Thoracic aorta (tissue), 2 donors: ENCODE measurements at places on chromosomes 11 and 22.

GRCh38 chr11:65633390-65634108 is 4.4 kb upstream of the SIPA1 start:
- no peak overlapping the region for H3K27ac ChIP-seq
- DNase-seq = no peak
- H3K36me3 ChIP-seq = peaks cover 69% of the 10 kb centered on the region
- no peaks in the 10 kb centered on the region for H3K27me3 ChIP-seq
- H3K4me1 ChIP-seq = peaks cover 12% of the 10 kb centered on the region
- no peak overlapping the region for H3K4me3 ChIP-seq

- no peaks in the 10 kb centered on the region for H3K36me3 ChIP-seq
- H3K4me1 ChIP-seq = no peaks in the 10 kb centered on the region
- no peak for DNase-seq
These were observed 67.6 kb downstream of the BARX2 start for GRCh38 chr11:129443276-129443675.

DNA sequence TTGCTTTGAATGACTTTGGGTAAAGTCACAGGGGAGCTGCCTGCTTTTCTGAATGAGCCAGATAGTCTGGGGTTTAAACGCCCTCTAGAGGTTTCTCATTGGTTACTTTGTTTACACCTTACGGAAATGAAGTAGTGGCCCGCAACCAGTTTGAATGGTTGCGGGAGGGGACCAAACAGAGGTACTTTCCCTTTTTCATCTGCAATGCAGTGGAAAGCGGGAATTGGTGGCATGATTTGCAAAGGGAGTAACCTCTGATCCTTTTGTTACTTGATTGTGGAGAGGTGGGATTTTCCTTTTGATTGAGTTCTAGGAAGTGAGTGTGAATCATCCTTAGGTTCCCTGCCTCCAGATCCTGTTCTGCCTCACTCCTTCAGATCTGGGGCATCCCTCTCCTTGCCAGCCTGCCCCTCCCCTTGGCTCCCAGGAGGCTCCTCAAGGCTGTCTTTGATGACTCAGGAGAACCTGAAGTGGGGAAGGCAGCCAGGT is 15.9 kb upstream of the GLYATL1 start:
- no peak overlapping the region for H3K4me3 ChIP-seq
- no peak overlapping the region for H3K27ac ChIP-seq
- DNase-seq = no peak
- H3K36me3 ChIP-seq = no peaks in the 10 kb centered on the region
- H3K4me1 ChIP-seq = no peaks in the 10 kb centered on the region
- H3K27me3 ChIP-seq = no peaks in the 10 kb centered on the region

- H3K36me3 ChIP-seq = no peaks in the 10 kb centered on the region
- no peak overlapping the region for H3K4me3 ChIP-seq
- no peaks in the 10 kb centered on the region for H3K4me1 ChIP-seq
These were observed 763 bp upstream of the MS4A7 start for GRCh38 chr11:60377401-60378136.

GRCh38 chr22:32571761-32572160 is 97.2 kb downstream of the FBXO7 start:
- DNase-seq = no peak
- no peak overlapping the region for H3K4me3 ChIP-seq
- H3K27me3 ChIP-seq = no peaks in the 10 kb centered on the region
- no peaks in the 10 kb centered on the region for H3K36me3 ChIP-seq

- H3K4me1 ChIP-seq = no peaks in the 10 kb centered on the region
- no peaks in the 10 kb centered on the region for H3K36me3 ChIP-seq
These were observed 50.8 kb upstream of the OR4C15 start for GRCh38 chr11:55503449-55503848.

GRCh38 chr11:64801158-64801464 is 1.9 kb downstream of the MAP4K2 start:
- H3K36me3 ChIP-seq = peaks cover 9% of the 10 kb centered on the region
- DNase-seq = no peak
- H3K4me3 ChIP-seq = no peak overlapping the region
- H3K27ac ChIP-seq = peak overlapping the region; percentile 68
- no peaks in the 10 kb centered on the region for H3K27me3 ChIP-seq
- H3K4me1 ChIP-seq = peaks cover 21% of the 10 kb centered on the region

DNA sequence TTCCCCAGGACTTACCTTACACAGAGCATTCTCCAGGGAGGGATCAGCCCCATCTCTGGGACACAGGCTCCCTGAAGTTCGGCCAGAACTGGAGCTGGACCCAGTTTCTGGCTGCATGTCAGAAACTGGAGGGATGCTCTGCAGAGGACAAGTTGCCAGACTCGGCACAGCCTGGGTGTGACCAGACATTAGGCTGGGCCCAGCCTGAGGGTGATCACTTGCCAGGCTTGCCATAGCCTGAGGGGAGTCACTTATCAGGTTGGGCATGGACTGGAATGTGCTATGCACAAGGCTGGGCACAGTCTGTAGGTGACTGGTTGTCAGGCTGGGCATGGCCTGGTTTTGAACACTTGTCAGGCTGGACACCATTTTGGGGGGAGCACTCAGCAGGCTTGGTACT is 30.7 kb upstream of the STK33 start:
- no peak for DNase-seq
- peaks cover 33% of the 10 kb centered on the region for H3K36me3 ChIP-seq
- no peaks in the 10 kb centered on the region for H3K4me1 ChIP-seq
- H3K4me3 ChIP-seq = no peak overlapping the region
- no peaks in the 10 kb centered on the region for H3K27me3 ChIP-seq
- no peak overlapping the region for H3K27ac ChIP-seq

DNA sequence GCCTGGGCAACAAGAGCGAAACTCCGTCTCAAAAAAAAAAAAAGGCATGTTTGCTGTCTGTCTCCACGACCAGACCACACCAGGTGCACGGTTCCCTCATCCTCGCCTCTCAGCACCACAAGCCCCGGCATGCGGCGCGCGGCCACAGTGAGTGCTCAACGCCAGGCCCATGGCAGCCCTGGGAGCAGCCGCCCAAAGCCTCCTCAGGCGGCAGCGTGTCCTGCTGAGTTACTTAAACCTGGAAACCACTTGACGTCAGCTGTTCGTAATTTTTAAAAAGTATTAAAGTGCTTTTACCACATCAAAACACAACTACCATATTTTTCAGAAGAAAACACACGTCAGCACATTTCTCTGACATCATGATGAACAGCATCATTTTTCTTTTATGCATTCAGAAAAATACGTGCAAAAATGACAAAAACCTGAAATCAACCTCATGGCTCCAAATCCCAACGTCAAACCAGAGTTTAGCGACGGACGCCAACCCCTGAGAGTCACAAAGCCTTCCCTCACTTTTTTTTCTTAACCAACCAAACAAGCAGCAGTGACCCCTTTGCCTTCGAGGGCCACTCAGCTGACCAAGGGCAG is 2.1 kb downstream of the DEAF1 start:
- no peak overlapping the region for H3K4me3 ChIP-seq
- no peak for DNase-seq
- peaks cover 6% of the 10 kb centered on the region for H3K36me3 ChIP-seq
- H3K27ac ChIP-seq = no peak overlapping the region
- H3K27me3 ChIP-seq = no peaks in the 10 kb centered on the region

- no peaks in the 10 kb centered on the region for H3K4me1 ChIP-seq
- H3K27ac ChIP-seq = no peak overlapping the region
- H3K36me3 ChIP-seq = peaks cover 3% of the 10 kb centered on the region
These were observed 34.8 kb downstream of the EFCAB6 start for GRCh38 chr22:43777286-43777685.

GRCh38 chr11:62708392-62708791 is 916 bp downstream of the GNG3 start:
- H3K27ac ChIP-seq = no peak overlapping the region
- peaks cover 10% of the 10 kb centered on the region for H3K36me3 ChIP-seq
- peaks cover 44% of the 10 kb centered on the region for H3K4me1 ChIP-seq

DNA sequence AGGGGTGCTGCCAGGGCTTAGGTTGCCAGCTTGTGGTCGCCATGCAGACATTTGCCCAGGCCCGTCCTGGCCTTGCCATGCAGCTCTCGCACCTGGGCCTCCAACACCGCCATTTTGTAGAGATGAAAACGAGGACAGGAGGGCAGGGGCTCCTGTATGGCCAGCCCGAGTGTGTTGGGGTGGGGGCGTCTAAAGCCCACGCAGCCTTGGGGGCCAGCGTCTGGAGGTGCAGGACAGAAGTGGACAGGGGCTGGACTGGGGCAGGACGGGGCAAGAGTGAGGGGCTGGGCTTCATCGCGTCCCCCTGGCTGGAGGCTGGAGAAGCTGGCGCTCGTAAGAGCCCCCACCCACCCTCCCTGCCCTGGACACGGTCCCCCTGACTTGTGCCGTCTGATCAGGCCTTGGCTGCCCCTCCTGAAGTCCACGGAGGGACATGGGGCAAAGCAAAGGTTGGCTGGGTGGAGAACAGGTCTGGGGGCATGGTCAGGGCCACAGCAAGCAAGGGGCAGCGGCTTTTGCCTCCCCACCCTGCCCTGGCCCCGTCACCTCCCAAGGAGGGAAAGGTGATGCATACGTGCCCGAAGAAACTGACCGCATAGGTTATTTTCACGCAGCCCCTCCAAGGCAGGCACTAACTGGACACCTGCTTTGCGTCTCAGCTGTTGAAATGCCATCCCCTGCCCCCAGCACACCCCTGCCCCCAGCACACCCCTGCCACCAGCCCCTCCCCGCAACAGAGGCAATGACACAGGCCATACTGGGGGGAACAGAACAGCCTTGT is 815 bp downstream of the TNNT3 start:
- H3K27ac ChIP-seq = no peak overlapping the region
- no peaks in the 10 kb centered on the region for H3K36me3 ChIP-seq
- H3K4me1 ChIP-seq = no peaks in the 10 kb centered on the region
- no peak for DNase-seq
- H3K27me3 ChIP-seq = no peaks in the 10 kb centered on the region
- H3K4me3 ChIP-seq = no peak overlapping the region

DNA sequence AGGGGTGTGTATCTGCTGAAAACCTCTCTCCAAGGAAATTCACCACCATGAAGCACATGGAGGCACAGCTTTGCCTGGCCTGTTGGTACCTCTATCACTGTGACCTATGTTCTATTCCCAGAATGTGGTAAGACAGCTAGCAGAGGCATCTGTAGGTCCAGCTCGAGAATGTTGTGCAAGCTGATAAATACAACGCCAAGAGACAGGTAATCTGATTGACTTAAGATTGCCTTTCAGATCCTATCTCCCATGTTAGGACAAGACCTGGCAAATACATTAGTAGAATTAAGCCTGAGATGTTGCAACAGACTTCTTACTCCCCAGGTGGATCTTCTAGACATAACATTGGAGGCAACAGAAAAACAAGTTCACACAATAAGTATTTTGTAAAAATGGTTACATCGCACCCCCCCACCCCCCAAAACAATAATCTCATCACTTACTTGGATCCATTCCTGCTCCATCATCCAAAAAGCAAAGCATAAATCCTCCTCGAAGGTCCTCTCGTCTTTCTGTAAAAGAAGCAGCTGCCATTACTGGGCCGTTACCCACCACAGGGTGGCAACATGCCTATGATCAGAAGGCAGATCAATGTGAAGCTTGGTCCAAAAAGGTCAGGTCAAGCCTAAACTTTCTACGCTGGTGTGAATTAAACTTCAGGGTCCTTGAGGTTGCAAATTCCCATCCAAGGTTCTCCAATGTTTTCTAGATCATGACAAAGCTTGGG is 18.5 kb downstream of the MORC2 start:
- H3K4me3 ChIP-seq = no peak overlapping the region
- DNase-seq = no peak
- H3K4me1 ChIP-seq = peaks cover 28% of the 10 kb centered on the region
- no peaks in the 10 kb centered on the region for H3K27me3 ChIP-seq
- peak overlapping the region; percentile 89 for H3K27ac ChIP-seq

- H3K4me1 ChIP-seq = no peaks in the 10 kb centered on the region
- no peak for DNase-seq
- H3K4me3 ChIP-seq = no peak overlapping the region
- H3K36me3 ChIP-seq = peaks cover 20% of the 10 kb centered on the region
- no peak overlapping the region for H3K27ac ChIP-seq
- H3K27me3 ChIP-seq = no peaks in the 10 kb centered on the region
These were observed 186.5 kb downstream of the DYNC2H1 start for GRCh38 chr11:103295704-103296103.

DNA sequence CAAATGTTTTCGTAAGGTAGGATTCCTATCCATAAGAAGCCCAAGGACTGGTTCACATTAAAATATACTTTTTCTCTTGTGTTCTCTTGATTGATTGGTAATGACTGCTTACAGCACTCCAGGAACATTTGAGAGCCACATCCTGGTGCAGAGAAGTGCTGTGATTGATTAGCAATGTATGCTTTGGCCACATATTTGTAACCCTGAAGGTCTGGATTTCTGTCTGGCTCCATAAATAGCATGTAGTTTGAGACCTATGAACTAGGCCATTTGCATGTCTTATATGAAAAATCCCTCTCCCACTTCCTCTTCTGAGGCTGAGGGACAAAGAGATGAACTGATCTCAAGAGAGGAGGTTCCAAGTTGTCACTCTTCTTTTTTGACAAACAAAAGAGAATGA is 49.3 kb upstream of the CD44 start:
- H3K27me3 ChIP-seq = no peaks in the 10 kb centered on the region
- H3K36me3 ChIP-seq = no peaks in the 10 kb centered on the region
- DNase-seq = no peak
- no peak overlapping the region for H3K4me3 ChIP-seq

GRCh38 chr11:23217072-23217471 is 356.8 kb upstream of the CCDC179 start:
- no peak overlapping the region for H3K27ac ChIP-seq
- H3K36me3 ChIP-seq = no peaks in the 10 kb centered on the region
- DNase-seq = no peak
- H3K4me1 ChIP-seq = no peaks in the 10 kb centered on the region
- no peak overlapping the region for H3K4me3 ChIP-seq
- no peaks in the 10 kb centered on the region for H3K27me3 ChIP-seq

- H3K4me1 ChIP-seq = peaks cover 13% of the 10 kb centered on the region
- DNase-seq = no peak
- H3K27me3 ChIP-seq = no peaks in the 10 kb centered on the region
These were observed 90.9 kb downstream of the LDLRAD3 start for GRCh38 chr11:36034551-36035331.

- DNase-seq = no peak
- peaks cover 29% of the 10 kb centered on the region for H3K4me1 ChIP-seq
These were observed 114.9 kb upstream of the E2F8 start for GRCh38 chr11:19355601-19356000.

DNA sequence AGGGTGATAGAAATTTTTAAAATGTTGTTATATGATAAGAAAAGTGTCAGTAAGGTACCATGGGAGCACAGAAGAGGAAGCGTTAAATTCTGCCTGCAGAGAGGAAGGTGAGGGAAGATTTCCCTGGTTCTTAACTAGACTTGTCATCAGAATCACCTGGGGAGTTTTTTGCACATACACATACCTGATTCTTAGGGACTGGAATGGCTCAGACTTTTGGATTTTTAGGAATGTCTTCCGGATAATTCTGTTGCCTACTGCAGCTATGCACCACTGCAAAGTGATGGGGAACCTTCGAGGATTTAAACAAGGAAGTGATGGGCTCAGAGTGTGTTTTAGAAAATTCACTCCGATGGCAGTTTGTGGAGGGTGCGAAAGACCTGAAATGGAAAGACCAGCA is 21.9 kb downstream of the STX3 start:
- H3K27ac ChIP-seq = no peak overlapping the region
- no peak for DNase-seq
- H3K27me3 ChIP-seq = no peaks in the 10 kb centered on the region
- H3K36me3 ChIP-seq = peaks cover 20% of the 10 kb centered on the region
- no peak overlapping the region for H3K4me3 ChIP-seq

GRCh38 chr11:122367809-122368231 is 251.8 kb upstream of the BLID start:
- H3K4me1 ChIP-seq = peaks cover 9% of the 10 kb centered on the region
- peak overlapping the region; percentile 75 for H3K27ac ChIP-seq
- no peak for DNase-seq
- H3K4me3 ChIP-seq = peak overlapping the region; percentile 65
- no peaks in the 10 kb centered on the region for H3K36me3 ChIP-seq
- no peaks in the 10 kb centered on the region for H3K27me3 ChIP-seq

- no peak for DNase-seq
- no peaks in the 10 kb centered on the region for H3K4me1 ChIP-seq
- no peaks in the 10 kb centered on the region for H3K27me3 ChIP-seq
- H3K27ac ChIP-seq = no peak overlapping the region
- no peak overlapping the region for H3K4me3 ChIP-seq
These were observed 568.9 kb downstream of the LUZP2 start for GRCh38 chr11:25065746-25066145.
